ENCODE measurements at places on chromosomes 5 and 9. TPM values are rescaled to one million over a fixed set of nuclear protein-coding genes. Genes with fewer than 3 reads are reported as not detected.

DNA sequence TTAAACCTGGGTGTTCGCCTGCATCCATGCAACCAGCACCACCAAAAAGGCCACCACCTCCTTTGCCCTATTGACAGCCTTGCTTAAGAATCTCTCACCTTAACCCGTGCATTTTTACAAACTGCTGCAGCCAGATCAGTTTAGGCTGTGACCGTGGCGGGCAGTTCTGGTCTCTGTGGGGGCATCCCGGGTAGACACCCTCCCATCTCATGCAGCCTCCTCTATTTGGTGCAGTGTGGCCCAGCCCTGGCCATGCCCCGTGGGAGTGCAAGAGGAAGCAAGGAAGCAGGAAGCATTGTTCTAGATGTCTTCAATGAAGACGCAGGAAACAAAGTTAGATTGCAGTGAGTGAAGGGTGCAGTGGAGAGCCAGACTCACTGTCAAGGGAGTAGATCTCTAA, 108.8 kb upstream of the MVB12B start:
- peaks cover 58% of the 10 kb centered on the region for H3K27me3 ChIP-seq
- H3K4me3 ChIP-seq, result no peak overlapping the region
- peaks cover 4% of the 10 kb centered on the region for H3K4me1 ChIP-seq
- H3K27ac ChIP-seq, result no peak overlapping the region
- no peak for DNase-seq

DNA sequence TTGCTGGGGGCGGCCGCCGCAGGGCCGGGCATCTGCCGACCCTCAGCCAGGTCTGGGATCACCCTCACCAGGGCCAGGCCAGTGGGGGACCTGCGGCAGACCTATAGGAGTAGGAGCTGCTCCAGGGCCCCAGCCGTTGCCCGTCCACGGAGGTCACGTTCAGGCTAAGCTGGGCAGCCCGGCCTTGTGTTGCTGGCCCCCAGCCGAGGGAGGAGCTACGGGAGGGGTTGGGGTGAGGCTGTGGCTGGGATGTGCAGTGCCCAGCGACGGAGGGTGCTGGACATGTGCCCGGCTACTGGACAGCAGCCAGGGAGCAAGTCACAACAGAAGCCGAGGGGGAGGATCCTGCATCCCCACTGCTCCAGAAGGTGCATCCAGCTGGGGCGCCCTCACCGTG, 39.6 kb upstream of the SLC6A19 start:
- H3K27ac ChIP-seq, result no peak overlapping the region
- H3K4me3 ChIP-seq, result no peak overlapping the region
- peaks cover 49% of the 10 kb centered on the region for H3K27me3 ChIP-seq
- H3K36me3 ChIP-seq, result peaks cover 16% of the 10 kb centered on the region

DNA sequence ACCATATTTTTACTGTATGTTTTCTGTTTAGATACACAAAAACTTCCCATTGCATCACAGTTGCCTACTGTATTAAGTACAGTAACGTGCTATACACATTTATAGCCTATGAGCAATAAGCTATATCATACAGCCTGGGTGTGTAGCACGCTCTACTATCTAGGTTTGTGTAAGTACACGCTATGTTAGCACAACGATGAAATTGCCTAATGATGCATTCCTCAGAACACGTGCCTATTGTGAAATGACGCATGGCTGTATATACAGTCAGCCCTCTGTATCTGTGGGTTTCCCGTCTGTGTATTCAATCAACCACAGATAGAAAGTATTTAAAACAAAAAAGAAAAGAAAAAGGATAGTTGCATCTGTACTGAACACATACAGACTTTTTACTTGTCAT, 64.2 kb downstream of the SGCD start:
- no peak for DNase-seq
- no peaks in the 10 kb centered on the region for H3K36me3 ChIP-seq
- H3K27ac ChIP-seq, result no peak overlapping the region

DNA sequence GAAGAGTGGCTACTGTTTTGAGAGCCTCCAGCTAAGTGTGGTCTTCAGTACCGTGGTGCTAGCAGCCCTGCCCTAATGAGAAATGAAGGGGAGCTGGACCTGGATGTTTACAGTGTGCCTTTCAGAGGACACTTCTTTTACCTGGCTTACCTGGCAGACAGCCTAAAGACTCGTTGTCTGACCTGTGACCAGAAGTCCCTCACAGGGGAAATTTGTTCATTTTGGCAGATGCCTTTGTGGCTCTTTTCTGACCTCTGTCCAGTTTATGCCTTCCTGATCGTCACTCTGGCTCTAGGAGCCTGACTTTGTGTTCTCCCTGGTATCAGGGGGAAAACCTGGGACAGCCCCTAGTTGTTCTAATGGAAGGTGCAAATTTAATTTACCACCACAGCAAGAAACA, 475.1 kb downstream of the DMRTA1 start:
- H3K27ac ChIP-seq, result no peak overlapping the region
- no peaks in the 10 kb centered on the region for H3K36me3 ChIP-seq
- no peak for DNase-seq
- H3K4me1 ChIP-seq, result no peaks in the 10 kb centered on the region
- no peak overlapping the region for H3K4me3 ChIP-seq
- H3K27me3 ChIP-seq, result no peaks in the 10 kb centered on the region

DNA sequence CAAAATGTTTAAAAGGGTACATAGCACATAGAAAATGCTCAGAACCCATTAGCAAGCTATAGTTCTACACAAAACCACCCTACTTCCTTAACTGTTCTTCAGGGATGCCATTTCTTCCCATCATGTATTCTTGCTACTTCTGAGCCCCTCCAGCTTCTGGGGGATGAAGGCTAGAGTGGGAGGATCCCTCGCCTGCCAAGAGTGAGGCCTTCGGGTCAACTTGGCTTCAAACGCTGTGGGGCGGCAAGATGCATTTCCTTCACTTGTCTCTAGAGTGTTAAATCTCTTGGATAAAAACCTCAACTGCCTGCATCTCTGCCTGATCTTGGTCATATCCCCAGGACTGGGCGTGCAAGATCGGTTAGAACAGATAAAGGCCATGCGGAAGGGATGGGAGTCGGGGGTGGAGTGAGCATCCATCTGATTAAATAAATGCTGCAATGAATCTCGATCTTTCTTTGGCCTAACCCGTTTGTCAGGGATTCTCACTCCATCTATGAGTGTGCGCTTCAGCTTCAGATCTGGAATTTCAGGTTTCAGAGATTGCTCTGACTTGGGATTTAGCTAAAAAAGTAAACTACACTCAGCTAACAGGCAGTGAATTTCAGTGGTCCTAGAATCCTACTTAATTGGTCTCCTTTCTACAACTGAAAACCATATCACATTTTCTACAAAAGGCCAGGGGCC, 118.0 kb upstream of the PANK3 start:
- peaks cover 4% of the 10 kb centered on the region for H3K4me1 ChIP-seq
- H3K27me3 ChIP-seq, result peaks cover 56% of the 10 kb centered on the region
- H3K27ac ChIP-seq, result no peak overlapping the region
- H3K4me3 ChIP-seq, result no peak overlapping the region

DNA sequence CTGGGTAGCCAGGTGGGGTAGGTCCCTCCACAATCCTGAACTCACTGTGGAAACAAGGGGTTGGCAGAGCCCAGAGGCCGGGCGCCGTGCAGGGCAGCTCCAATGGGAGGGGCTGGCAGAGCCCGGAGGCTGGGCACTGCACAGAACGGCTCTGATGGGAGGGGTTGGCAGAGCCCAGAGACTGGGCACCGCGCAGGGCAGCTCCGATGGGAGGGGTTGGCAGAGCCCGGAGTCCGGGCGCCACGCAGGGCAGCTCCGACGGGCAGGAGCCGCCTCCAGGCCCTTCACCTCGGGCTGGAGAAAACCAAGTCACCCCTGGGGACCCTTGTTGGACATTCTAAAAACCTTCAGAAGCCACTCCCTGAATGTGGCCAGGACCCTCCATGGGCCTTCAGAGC, 9.3 kb downstream of the NACC2 start:
- H3K36me3 ChIP-seq, result no peaks in the 10 kb centered on the region
- H3K4me1 ChIP-seq, result peaks cover 13% of the 10 kb centered on the region
- DNase-seq, result no peak
- H3K27me3 ChIP-seq, result no peaks in the 10 kb centered on the region

DNA sequence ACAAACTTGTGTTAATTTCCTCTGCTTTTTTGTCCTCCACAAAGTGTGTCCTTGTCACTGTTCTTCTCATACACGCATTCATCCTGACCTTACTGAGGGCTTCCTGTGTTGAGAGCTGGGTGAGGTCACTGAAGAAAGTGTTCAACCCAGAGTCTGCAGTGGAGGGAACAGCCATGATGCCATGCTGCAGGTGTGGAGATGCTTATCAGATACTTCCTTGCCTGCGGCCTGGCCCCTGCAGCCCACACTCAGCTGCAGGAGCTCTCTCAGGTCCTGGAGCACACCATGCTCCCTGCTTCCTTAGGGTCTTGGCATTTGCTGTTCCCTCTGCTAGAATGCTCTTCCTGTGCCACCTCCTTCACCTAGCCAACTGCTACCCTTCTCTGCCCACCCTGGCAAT, 108.1 kb upstream of the SPRY4 start:
- H3K27me3 ChIP-seq, result no peaks in the 10 kb centered on the region
- peaks cover 47% of the 10 kb centered on the region for H3K4me1 ChIP-seq
- DNase-seq, result peak; percentile 41
- peak overlapping the region; percentile 79 for H3K4me3 ChIP-seq
- H3K36me3 ChIP-seq, result no peaks in the 10 kb centered on the region

CARTPT gene
- total RNA-seq, result not detected

Data from T-helper 17 cell (primary cell).